CD4-positive, alpha-beta T cell treated with Interleukin-15 for 1 hour (primary cell): ENCODE measurements at places on chromosomes 11 and 22.
A peak's percentile ranks its signal among the peaks of the same experiment; 100 is the strongest.

- no peak for DNase-seq
Measured at GRCh38 chr22:31575190-31575589, 78.9 kb downstream of the SFI1 start.

DNA sequence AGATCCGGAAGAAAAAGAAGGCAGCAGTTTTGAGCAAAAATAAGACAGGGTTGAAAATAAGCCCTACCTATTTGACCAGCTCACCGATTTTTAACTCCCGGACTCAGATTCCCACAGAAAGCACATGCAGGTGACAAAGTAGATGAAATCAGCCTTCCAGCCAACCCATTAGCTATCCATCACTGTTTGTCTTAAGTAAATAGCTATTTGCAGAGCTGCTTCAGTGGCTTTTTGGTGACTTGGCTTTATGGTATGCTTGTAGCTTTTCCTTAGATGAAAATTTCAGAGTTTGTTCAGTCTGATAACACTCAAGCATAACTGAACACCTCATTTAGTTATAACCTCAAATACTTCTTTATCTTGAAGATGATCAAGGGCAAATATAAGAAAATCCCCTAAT lies 192.6 kb downstream of the HIPK3 start:
- no peak for DNase-seq

DNA sequence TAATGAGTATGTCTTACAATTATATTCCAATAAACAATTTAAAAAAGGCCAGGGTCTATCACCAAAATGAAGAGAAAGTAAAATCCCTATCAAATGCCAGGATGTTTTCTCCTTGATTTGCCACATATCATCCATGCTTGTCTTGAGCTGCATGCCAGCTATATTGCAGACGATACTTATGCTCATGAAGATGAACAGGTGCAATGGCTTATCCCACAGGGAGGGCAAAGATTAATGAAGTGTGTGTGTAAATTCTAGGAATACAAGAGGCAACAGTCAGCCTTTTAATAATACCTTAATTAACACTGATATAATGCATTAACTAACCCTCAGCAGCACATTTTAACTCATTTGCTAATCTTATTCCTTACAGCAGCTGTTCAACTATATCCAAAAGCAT lies 850.5 kb downstream of the KCNA4 start:
- no peak for DNase-seq

DNA sequence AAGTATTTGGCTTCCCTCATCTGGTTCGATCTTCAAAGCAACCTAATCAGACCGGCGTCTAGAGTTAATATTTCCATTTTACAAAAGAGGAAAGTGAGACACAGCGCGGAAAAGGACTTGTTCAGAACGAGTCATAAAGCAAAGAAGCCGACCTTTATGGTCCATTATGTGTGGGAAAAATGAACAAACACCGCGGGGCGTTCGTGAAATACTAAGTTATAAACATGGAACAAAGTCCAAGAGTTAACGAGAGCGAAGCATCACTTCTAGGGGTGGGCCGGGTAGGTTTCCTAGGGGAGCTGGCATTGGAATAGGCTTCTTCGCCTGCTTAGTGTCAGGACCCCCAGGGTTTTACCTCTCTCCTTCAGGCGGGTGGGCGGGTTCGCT lies 575 bp downstream of the DUSP18 start:
- DNase-seq: no peak

DNA sequence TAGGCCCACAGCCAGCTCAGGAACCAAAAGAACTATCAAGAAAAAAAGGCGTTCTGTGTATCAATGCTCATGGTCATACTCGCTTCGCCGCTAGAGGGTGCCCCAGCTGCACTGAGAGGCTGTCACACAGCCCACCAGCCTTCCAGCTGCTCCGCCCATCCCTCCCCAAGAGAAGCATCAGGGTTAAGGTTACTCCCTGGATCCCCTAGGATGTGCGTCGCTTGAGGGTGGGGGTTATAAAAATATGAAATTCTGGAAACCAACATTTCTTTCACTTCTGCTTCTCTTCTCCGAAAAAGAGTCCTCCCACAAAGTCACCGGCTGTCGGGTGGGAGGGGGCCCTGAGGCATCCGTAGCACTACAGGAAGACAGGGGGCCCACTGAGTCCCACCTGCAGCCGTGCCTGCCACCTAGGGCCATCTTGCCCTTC lies 1.7 kb downstream of the CBX6 start:
- peak; percentile 86 for DNase-seq

GRCh38 chr11:109892321-109892794 lies 200.8 kb upstream of the ZC3H12C start:
- DNase-seq: no peak

GRCh38 chr11:67421430-67422031 lies 6.1 kb downstream of the CARNS1 start:
- DNase-seq: no peak

GRCh38 chr11:100892886-100893285 lies 205.8 kb downstream of the ARHGAP42 start:
- DNase-seq: no peak

DNA sequence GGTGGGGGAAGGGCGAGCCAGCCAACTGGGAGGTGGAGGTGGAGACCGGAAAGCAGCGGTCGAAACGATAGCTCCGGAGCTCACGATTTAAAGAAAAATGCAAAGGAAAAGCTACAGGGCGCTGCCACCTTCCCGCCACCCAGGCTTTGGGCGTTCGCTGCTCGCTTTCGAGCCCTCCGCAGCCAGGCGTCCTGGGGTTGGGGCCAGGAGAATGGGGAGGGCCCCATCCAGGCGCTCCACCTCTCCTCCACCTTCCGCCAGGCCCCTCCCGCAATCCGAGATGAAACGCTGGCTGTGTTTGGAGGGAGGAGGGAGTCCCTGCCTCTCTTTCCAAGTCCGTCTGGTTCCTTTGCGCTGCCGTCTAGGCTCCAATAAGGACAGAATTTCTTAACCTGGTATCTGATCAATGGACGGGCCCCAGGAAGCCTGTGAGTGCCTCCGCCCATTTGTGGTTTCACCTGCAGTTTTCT lies 483 bp upstream of the ABTB2 start:
- DNase-seq: no peak

DNA sequence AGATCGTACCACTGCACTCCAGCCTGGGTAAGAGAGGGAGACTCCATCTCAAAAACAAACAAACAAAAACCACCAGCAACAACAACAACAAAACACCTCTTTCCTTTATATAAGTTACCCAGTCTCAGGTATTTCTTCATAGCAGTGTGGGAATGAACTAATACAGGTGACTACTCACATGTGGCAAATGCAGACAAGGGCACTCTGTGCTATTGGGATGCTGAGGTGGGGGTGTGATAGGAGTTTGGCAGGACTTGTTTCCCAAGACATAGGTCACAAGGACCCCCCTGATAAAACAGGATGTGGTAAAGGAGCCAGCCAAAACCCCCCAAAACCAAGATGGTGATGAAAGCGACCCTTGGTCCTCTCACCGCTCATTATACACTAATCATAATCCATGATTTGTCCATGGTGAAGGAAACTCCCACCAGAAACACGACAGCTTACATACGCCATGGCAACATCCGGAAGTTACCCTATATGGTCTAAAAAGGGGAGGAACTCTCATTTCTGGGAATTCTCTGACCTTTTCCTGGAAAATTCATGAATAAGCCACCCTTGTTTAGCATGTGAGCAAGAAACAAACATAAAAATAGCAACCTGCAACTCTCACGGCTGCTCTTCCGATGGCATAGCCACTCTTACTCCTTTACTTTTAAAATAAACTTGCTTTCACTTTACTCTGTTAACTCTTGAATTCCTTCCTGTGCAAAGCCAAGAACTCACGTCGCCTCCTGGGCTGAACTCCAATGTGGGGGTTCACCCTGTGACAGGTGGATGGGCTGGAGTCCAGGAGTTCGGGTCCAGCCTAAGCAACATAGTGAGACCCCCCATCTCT lies 18.8 kb upstream of the INCENP start:
- peak; percentile 54 for DNase-seq

DNA sequence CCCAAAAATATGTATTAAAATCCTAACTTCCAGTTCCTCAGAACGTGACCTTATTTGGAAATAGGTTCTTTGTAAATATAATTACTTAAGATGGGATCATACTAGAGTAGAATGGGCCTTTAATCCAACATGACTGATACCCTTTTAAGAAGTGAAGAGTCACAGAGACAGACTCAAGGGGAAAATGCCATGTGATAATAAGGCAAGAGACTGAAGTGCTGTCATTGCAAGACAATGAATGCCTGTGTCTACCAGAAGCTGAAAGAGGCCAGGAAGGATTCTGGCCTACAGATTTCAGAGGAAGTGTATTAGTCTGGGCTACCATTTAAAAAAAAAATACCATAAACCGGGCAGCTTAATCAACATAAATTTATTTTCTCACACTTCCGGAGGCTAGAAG lies 85.9 kb upstream of the LRRC55 start:
- DNase-seq: no peak

DNA sequence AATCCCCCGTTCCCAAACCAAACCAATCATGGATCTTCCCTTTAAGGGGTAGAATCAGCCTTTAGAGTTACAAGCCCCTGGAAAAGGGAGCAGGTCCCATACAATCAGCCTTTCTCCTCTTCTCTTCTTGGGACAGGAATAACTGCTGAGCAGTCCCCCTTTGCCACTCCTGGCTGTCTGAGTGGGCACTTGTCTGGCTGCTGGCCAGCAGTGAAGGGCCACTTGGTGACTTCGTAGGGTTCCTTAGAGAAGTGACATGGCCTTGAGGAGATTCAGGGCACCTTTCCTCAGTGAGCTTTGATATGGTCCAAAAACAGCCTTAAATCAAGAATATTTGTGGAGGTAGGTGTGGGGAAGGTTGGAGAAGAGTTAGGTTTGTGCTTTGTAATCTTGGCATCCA lies 53.5 kb upstream of the HORMAD2 start:
- no peak for DNase-seq

DNA sequence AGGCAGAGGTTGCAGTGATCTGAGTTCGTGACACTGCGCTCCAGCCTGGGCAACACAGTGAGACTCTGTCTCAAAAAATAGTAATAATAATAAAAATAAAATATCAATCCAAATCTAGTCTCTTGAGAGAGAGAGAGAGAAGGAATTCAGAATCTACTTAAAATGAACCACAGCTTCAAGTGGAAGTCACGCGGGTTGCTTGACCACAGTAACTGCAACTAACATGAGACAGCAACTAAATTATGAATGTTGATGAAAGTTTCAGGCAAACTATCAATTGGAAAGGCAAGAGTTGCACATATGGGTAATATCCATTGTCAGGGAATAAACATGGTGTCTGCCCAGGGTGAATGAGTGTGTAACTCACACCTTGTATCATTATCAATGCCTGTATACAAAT lies 12.5 kb downstream of the POU2AF2 start:
- no peak for DNase-seq

GRCh38 chr11:58003591-58003990 lies 20.1 kb upstream of the OR9Q1 start:
- no peak for DNase-seq

DNA sequence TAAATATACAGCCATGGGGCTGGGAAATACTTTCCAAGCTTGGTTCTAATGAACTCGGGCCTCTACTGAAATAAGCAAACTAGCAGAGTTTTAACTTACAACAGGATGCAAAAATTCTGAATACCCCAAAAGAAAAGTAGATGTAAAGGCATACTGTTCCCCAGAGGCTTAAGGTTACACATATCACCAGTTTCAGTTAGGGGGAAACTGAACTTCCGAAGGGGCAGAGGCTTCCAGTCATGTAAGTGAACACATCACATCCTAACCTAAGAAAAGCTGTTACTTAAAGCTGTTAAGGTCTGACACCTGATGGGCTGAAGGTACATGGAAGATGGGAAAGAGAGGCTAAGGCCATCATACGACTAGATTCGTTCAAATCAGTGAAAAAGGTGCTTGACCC lies 2.3 kb downstream of the GAB2 start:
- DNase-seq: no peak

DNA sequence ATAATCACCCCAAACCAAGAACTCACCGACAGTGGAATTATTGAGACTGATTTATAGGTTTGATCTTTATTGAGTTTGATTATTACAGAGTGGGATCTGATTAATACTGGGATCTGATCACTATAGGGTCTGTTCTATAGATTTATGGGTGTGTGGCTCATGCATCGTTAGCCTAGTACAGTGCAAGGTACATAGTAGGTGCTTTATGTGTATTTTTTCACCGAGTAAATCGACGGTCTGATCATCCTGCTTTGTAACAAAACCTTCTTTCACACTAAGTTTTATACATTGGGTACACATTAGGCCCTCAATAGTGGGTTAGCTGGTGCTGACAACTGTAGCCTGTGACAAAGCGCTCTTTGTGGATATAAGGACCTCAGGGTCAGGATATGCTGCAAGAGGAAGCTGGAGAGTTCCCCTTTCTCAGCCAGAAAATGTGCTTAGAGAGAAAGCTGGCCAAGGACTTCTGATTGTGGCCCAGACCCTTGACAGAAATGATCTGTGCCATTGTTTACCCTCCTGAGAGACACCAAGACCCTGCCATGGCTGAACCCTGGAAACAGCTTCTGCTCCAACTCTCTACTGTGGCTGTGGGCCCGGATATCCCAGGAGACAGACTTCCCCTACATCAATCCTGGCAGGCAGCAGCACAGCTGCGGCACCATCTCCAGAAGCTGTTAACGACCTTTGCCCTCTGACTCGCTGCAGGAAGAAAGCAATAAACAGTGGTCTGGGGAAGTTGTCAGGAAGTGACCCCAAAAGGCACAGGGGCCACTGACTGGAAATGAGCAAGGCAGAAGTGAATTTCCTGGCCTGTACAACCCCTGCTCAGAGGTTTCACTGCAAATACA lies 16.1 kb upstream of the TPP1 start:
- DNase-seq: peak; percentile 37

DNA sequence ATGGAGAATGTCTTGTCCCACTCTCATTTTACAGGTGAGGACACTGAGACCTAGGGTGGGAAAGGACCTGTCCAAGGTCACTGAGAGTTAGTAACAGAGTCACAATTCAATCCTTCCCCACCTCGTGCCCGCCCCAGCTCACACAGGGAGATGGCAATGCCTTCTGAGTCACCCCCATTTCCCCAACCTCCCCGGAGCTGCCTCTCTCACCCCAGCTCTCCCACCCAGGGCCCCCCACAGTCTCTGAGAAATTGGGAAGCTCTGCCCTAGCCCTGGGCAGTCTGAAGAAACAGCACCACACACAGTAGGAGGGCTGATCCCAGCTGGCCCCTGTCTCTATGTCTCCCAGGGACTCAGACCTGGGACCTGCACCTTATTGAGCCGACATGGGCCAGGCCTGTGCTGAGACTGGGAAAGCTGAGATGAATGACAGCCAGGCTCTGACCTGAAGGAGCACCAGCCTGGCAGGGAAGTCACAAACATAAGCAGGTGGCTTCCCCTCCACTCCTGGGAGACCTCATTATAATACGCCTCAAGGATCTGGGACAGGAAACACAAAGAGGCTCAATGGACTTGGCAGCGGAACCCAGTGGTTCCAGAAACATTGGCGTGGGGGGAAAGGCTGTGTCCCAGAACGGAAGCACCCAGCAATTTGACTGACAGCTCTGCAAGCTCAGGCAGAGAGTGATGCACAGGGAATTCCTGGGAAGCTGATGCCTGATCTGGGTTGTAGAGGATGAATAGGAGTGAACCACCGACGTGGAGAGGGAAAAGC lies 51.0 kb downstream of the CD6 start:
- no peak for DNase-seq

- no peak for DNase-seq
Measured at GRCh38 chr11:64715756-64716472, 7.1 kb downstream of the NRXN2 start.

- DNase-seq: no peak
Measured at GRCh38 chr11:132251061-132251460, 880.6 kb downstream of the NTM start.

- no peak for DNase-seq
Measured at GRCh38 chr11:122207921-122208764, 92.1 kb upstream of the BLID start.

- no peak for DNase-seq
Measured at GRCh38 chr11:43835104-43835503, 45.5 kb upstream of the ALKBH3 start.
